ENCODE measurements at places on chromosomes 1 and 21. TPM values are rescaled to one million over a fixed set of nuclear protein-coding genes. Genes with fewer than 3 reads are reported as not detected.

SGIP1 gene
- not detected for total RNA-seq

ACTA1 gene
- total RNA-seq = not detected

KDF1 gene
- total RNA-seq = not detected

CD247 gene
- 251 TPM for total RNA-seq

GREM2 gene
- not detected for total RNA-seq

RPE65 gene
- total RNA-seq = not detected

DNALI1 gene
- not detected for total RNA-seq

SDC3 gene
- total RNA-seq = not detected

LRRIQ3 gene
- total RNA-seq = 0.37 TPM

SPOCD1 gene
- total RNA-seq = not detected

S100A7 gene
- total RNA-seq = not detected

PRDX6 gene
- total RNA-seq = 155 TPM

ST6GALNAC5 gene
- total RNA-seq = not detected

LAMC2 gene
- total RNA-seq = not detected

LRRC38 gene
- not detected for total RNA-seq

FAM110D gene
- not detected for total RNA-seq

CHI3L1 gene
- not detected for total RNA-seq

ASCL5 gene
- not detected for total RNA-seq

NDC1 gene
- total RNA-seq = 27.8 TPM

SPRR1A gene
- not detected for total RNA-seq

TDRD10 gene
- not detected for total RNA-seq

SPRR2E gene
- not detected for total RNA-seq

PALMD gene
- total RNA-seq = not detected

NEK2 gene
- total RNA-seq = 52.6 TPM

PYHIN1 gene
- 11.5 TPM for total RNA-seq

AURKAIP1 gene
- total RNA-seq = 123 TPM

NR1I3 gene
- total RNA-seq = not detected

RIPK4 gene
- total RNA-seq = not detected

PGBD5 gene
- not detected for total RNA-seq

RIPPLY3 gene
- total RNA-seq = 0.10 TPM

CXADR gene
- 0.26 TPM for total RNA-seq

S100A7A gene
- not detected for total RNA-seq

CHRM3 gene
- total RNA-seq = not detected

SMIM1 gene
- not detected for total RNA-seq

NUP210L gene
- 0.08 TPM for total RNA-seq
